Activated naive CD8-positive, alpha-beta T cell treated with anti-CD3 and anti-CD28 coated beads for 36 hours (primary cell): ENCODE measurements at places on chromosomes 7 and 10.

- DNase-seq = peak; percentile 63
Observed at GRCh38 chr7:151759591-151760042, 117.3 kb downstream of the PRKAG2 start.

DNA sequence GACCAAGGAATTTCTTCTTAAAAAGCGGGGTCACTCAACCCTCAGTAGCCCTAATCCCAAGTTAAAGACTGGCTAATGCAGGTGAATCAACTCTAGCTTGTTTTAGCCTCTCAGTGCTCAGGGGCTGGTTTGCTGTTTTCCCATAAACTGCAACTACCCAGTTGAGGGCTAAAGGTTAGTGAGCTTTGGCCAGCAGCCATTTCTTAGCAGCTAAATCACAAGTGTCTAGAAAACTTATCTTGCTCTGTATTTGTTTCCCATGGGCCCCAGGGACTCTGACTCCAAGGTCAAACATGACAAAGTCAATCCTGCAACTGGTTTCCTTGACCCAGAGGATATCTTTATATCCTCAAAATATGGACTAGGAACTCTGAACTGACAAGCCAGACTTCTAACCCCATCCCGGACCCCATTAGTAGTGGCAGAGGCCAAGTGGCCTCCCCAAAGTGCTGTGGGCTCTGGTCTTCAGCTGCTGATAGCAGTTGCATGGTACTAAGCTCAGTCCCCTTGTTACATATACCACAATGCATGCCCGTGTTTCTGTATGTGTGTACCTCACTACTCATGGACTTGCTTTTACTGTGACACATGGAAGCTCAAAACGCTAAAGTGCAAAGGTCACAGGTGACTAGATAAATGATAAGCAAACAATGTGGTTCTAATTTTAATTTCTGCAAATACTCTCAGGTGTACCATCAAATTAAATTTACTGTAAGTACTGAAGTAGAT lies 793.0 kb upstream of the IGFBP3 start:
- DNase-seq = no peak

GRCh38 chr7:22189741-22190140 lies 167.2 kb downstream of the RAPGEF5 start:
- DNase-seq = no peak

GRCh38 chr7:151616443-151617213 lies 96.9 kb upstream of the RHEB start:
- DNase-seq = no peak

DNA sequence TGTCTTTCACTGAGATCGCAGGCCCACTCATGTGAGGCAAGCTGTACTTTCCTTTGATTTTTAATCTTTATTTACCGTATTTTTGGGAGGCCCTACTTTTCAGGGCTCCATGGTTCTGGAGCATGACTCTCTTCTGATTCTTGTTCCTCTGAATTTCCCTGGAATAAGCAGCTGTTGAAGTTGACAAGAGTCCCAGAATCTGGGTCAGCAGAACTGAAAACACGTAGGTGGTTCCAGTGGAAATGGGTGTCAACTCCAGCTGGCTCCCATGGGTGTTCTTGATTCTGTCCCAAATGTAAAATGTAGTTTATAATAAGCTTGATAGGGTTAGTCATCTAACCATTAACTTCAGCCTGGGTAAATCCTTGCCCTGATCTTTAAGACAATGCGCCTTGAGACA lies 409.4 kb downstream of the GATA3 start:
- no peak for DNase-seq

DNA sequence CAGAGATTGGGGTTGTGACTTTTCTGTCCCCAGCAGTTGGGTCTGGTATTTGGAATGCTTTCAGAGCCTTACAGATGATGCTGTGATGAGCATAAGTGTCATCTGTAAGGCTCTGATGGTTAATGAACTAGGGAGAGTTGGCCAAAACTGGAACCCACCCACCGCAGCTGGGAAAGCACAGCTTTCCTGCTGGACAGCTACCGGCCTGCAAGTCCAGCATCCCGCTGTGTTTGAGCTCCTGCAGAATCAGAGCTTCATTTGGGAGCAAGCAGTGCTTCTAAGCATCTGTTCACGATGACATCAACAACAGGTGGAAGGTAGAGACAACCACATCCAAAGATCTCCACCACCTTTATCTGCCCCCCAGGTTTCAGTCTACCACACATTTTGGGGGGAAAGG lies 11.7 kb downstream of the UCN3 start:
- DNase-seq = no peak

- DNase-seq = no peak
Observed at GRCh38 chr7:16260236-16260728, 161.1 kb downstream of the CRPPA start.

- no peak for DNase-seq
Observed at GRCh38 chr7:34758111-34758601, 100.1 kb downstream of the NPSR1 start.

DNA sequence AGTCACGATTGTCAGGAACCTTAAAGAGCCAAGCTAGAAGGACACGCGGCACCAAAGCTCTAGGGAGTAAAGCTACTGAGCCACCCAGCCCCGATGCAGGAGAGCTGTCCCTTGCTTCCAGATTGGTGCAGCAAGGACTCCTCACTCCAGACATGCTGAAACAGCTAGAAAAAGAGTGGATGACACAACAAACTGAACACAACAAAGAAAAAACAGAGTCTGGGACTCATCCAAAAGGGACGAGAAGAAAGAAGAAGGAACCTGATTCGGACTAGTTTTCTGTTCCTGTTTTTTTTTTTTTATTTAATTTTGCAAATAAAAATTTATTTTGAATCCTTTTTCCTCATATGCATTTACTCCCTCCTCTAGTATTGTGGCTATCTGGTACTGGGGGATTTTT lies 11.4 kb upstream of the HKDC1 start:
- DNase-seq = no peak
